Activated gamma-delta T cell (primary cell): ENCODE measurements at places on chromosomes 11 and 22.

DNA sequence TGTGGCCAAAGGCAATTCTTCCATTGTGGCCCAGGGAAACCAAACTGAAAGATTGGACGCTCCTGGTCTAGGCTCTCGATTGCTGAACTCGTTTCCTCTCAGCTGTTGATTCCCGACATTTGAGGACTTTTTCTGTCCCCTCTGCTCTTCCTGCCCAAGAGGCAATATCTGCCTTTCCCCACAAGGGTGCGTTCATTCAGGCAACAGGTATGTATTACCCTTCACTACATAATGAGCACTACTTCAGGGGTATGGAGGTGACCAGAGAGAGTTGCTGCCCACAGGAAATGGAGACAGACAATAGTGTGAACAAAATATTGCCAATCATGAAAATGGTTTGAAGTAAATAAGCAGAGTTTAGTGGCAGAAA, 8.2 kb downstream of the PTH start:
- no peak for DNase-seq

GRCh38 chr11:125061281-125061680, 1.8 kb upstream of the SLC37A2 start:
- DNase-seq = no peak

- DNase-seq = no peak
These were observed 42.3 kb downstream of the MOB2 start for GRCh38 chr11:1444321-1444720.

DNA sequence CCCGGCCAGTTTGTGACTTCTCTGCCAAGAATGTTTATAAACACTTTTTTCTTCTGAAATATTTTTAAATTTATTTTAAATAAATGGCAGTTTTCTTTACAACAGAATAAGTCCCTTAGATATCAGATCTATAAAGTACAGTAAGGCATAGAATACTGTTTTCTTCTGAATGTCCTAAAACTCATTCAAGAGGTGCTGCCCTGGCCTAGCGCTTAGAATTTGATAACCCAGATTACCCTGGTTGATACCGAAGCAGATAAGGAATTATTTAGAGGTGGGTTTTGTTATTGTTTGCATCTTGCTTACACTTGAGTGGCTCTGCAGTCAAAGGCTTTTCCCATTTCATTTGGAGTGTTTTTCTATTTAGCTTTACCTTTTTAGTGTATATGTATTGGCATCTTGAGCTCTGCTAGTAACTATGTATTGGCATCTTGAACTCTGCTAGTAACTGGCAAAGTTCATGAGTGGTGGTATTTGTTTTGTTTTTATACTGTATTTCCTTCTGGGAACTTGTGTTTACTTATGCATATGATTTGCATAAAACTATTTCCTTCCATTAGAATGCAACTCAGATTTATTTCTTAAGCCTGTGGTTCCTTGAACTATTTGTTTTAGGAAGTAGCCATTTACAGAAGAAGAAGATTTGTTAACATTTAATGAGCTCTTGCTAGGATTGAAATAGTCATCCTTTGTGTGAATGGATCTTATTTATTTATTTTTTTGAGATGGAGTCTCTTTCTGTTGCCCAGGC, 1.2 kb downstream of the ACAD8 start:
- DNase-seq = no peak

DNA sequence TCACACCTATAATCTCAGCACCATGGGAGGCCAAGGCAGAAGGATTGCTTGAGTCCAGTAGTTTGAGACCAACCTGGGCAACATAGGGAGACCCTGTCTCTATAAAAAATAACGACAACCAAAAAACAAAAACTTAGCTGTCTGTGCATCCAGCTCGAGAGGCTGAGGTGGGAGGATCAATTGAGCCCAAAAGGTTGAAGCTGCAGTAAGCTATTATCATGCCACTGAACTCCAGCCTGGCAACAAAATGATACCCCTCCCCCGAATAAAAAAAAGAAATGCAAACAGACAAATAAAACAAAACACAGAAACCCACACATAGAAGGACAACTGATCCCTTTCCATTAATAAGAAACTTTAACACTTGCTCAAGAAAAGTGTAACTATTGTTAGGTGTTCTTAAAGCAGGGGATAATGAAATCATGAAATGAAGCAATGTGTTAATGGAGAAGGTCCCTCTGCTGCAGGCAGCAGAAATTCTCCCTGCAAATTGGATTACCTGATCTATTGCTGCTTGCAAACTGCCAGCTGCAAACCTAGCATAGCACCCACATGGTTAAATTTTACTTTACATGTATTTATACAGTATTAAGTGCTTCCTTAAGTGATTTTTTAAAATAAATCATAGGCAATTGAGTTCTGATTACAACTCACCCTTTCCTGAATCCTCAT, 226.3 kb downstream of the SBF2 start:
- no peak for DNase-seq
